Right renal cortex interstitium (tissue), 3 donors: ENCODE measurements at places on chromosomes 3 and 15.

GRCh38 chr3:50259432-50260026, 9.4 kb upstream of the SEMA3B start:
- DNase-seq, result no peak

GRCh38 chr15:40911141-40911540, 16.9 kb downstream of the VPS18 start:
- no peak for DNase-seq

- no peak for DNase-seq
Measured at GRCh38 chr15:101131489-101132389, 120.1 kb downstream of the CHSY1 start.

GRCh38 chr15:50753463-50753862, 12.0 kb downstream of the SPPL2A start:
- DNase-seq, result no peak

DNA sequence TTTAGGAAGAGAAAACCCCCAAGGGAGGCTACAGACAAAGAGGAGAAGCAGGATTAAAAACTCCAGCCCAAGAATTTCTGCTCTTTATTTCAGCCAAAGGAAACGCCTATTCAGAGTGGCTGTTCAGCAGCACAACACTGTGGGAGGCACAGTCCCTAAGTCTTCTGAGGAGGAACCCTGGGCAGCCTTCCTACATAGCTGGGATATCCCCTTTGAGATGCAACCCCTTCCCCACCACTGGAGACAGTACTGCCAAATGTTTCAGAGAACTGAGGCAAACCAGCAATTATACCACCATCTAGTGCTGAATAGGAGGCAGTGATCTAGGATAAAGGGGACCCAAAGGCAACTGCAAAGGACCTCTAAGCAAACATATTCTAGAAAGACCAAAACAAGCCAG, 168.1 kb downstream of the VPS13C start:
- DNase-seq, result no peak

GRCh38 chr15:69860921-69861320, 236.8 kb downstream of the TLE3 start:
- DNase-seq, result no peak

DNA sequence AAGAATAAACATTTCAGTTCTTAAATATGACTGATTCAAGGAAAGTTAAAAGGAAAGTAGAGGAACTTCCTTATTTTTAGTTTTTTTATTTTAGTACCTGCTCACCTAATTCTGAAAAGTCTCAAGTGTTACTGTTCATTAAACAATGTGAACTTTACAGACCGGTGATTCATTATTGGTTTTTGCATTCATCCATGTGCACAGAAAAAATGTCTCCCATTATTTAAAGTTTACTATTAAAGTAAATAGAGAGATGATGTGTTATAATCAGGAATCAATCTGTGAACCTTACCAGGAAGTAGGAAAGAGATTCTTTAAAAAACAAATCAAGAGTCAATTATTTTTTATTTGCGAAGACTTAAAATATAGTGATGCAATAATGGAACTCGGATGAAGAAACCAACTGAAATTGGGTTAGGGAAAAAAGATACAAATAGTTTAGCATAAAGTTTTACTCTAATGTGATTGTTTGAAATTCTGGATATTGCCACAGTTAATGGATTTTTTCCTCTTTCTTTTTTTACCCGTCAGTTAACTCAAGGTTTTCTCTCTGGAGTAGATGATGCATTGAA, 119.4 kb upstream of the SAMMSON start:
- no peak for DNase-seq

DNA sequence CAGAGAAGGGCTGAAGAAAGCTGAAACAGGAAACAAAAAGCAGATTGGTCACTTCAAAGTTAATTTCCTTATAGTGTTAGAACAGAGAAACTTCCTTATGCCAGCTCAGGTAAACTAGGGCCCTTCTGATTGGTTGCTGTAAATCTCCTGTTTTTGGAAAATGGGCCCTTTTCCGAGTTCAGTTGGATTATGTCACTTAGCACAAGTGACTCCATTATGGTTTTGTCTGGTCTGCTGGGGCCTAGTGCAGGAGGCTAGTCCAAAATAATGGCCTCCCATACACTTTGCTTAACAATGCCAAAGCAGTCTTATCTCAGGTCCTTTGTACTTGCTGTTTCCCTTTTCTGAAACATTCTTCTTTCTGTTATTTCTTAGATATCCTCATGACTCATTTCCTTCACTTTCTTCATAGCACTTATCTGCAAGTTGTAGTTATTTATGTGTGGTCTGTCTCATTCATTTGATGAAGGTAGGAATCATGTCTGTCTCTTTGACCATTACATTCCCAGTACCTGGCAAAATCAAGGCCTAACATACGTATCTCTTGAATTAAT, 7.7 kb upstream of the DCP1A start:
- DNase-seq, result no peak

GRCh38 chr3:25170021-25170420, 258.0 kb upstream of the RARB start:
- no peak for DNase-seq

DNA sequence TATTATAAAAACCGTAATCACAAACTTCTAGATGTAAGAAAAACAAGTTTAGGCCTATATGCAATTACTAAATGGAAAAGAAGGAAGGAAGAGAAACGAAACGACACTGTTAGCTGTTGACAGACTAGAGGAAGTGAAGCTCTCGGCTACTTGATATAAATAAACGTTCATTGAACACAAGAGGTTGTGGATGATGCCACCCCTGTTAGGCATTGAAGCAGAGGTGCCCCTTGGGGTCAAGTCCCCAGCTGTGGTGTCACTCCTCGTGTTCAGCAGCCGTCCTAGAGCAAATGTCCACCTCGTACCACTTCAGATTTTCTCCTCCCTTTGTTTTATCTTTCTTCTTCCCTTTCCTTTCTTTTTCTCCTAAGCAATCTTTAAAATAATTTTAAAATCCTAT, 146.5 kb upstream of the UBE2E1 start:
- DNase-seq, result no peak

GRCh38 chr3:18546632-18547031, 121.5 kb upstream of the SATB1 start:
- no peak for DNase-seq
